ENCODE measurements at places on chromosomes 12 and 14. TPM values are rescaled to one million over a fixed set of nuclear protein-coding genes. Genes with fewer than 3 reads are reported as not detected.
A peak's percentile ranks its signal among the peaks of the same experiment; 100 is the strongest.

TEX22 gene
- total RNA-seq: 0.29 TPM

KRT83 gene
- total RNA-seq: not detected

KLHL33 gene
- total RNA-seq: not detected

DNA sequence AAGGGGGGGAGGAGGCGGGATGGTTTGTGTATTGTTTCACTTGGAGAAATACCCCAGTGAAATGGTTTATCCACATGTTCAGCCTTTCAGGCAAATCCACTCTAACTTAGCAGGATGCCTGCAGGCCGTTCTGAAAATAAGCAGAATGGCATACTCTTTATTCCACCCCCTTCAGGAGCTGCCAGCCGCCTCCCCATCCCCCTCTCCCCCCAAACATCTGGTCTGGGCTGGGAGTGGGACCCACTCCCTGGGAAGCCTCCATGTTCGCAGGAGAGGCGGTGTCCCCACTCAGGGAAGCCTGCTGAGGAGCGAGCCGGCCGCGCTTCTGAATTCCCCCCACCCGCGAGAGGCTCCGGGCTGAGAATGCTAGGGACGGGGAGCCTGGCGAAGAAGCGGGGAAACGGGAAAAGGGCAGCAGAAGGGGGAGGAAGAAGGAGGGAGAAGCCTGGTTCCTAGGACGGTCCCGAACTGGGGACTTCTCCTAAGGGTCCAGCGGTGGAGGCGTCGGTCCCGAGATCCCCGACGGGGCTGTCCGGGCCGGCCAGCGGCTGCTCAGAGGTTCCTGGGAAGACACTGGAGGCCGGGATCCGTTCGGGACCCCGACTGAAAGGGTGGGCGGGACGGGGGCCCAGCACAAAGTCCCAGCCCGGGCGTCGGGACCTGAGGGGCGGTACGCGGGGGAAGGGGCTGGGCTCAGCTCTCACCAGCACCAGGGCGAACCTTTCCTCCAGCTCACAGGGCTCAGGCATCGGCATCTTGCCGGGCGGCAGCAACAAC, 666 bp downstream of the FMNL3 start:
- DNase-seq: peak; percentile 68

Data from Daoy (cell line).